NCI-H1092 (cell line): ENCODE measurements at places on chromosomes 4 and X.
A peak's percentile ranks its signal among the peaks of the same experiment; 100 is the strongest.

- DNase-seq, result no peak
These were observed 171.6 kb downstream of the NR3C2 start for GRCh38 chr4:148270630-148271029.

DNA sequence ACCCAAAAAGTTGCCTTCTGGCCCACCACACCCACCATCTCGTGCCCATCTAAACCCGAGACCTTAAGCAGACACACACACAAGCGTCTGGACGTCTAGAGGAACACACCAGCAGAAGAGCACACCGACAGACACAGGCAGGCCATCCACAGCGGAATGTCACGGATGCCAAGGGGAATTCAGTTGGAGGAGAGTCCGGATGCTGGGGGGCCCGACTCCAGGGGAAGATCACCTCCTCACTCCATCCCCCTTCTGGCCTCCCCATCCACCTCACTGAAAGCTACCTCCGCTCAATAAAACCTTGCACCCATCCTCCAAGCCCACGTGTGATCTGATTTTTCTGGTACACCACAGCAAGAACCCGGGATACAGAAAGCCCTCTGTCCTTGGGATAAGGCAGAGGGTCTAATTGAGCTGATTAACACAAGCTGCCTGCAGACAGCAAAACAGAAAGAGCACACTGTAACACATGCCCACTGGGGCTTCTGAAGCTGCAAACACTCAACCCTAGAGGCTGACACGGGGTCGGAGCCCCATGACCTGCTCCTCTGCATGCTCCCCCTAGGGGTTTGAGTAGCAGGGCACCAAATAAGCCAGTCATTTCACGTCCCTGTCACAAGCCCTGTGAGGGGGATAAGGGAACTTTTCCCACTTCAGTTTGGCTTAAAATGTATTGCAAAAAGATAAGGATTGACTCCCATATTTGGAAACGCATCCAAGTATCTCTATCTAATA, 339.6 kb upstream of the PCDH10 start:
- no peak for DNase-seq

DNA sequence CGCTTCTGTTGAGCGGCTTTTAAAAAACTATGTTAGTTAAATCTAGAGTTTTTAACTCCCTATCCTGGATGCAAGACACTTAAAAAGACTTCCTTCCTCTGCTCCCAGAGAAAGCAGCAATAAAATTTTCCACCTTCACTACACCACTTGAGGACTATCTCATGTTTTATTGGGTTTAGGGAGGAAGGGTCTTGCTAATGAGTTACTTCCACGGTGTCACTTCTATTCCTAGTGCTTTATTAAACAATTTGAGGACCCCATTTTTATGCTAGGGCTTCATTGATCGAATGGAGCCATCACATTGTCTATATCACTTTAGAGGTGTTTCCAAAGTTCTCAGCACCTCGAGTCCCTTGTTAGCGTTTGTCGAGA, 3.7 kb upstream of the STIM2 start:
- DNase-seq, result no peak

- DNase-seq, result no peak
These were observed 46.1 kb upstream of the HCCS start for GRCh38 chrX:11064851-11065600.

- no peak for DNase-seq
These were observed 32.8 kb downstream of the CLDN22 start for GRCh38 chr4:183287309-183287659.

- no peak for DNase-seq
These were observed 80.3 kb downstream of the ARHGAP24 start for GRCh38 chr4:85555206-85555605.

- no peak for DNase-seq
These were observed 111.7 kb downstream of the PTTG2 start for GRCh38 chr4:38071801-38072431.

- DNase-seq, result no peak
These were observed 567.0 kb upstream of the GNPDA2 start for GRCh38 chr4:45293335-45293734.

- DNase-seq, result no peak
These were observed 367.6 kb downstream of the PPP3CA start for GRCh38 chr4:100979736-100980135.

- peak; percentile 28 for DNase-seq
These were observed 3.7 kb upstream of the BEX4 start for GRCh38 chrX:103211012-103211715.

DNA sequence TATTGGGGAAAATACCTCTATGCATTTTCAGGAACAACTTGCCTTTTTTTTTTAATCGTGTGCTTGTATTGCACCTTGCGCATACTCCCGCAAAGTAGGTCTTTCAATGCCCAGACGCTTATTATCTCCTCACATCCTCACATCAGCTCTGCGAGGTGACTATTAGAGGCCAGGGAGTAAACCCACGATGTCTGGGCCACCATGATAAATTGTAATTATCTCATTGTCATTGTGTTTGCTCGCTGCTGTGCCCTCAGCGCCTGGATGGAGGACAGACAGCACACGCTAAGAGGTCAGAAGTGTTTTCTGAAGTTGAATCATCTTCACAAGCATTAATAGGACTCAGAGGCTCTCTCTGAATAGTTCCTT, 1.0 kb upstream of the RELL1 start:
- DNase-seq, result no peak

GRCh38 chr4:108391701-108392455, 223.1 kb upstream of the LEF1 start:
- no peak for DNase-seq

DNA sequence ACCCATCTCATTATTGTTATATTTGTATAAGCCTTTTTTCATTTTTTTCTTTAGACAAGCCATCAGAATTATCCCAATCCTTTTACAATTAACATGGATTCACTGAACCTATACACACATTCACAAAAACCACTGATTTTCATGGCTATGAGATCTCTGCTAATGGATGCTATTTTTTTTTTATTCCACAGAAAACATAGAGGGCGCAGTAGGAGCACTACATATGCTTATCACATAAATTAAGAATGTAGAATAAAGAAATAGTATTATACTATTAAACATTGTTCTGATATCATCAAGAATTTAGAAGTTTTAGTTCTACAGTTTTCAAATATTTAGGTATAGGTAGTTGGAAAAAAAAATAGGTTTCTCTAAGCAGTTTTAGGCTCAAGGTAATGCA, 1477.4 kb downstream of the ARAP2 start:
- no peak for DNase-seq
